Activated CD4-positive, alpha-beta T cell treated with anti-CD3 and anti-CD28 coated beads, Interleukin-2, Interleukin-6, amounts not matched to agents 100 ng/mL and 50 ng/mL, durations not matched to agents 16 hours and 8 hours (primary cell): ENCODE measurements at places on chromosomes 5 and 9.

- peak; percentile 12 for DNase-seq
These were observed 33.5 kb upstream of the CKS2 start for GRCh38 chr9:89277454-89277853.

- no peak for DNase-seq
These were observed 27.8 kb upstream of the SLC44A1 start for GRCh38 chr9:105216440-105217178.

DNA sequence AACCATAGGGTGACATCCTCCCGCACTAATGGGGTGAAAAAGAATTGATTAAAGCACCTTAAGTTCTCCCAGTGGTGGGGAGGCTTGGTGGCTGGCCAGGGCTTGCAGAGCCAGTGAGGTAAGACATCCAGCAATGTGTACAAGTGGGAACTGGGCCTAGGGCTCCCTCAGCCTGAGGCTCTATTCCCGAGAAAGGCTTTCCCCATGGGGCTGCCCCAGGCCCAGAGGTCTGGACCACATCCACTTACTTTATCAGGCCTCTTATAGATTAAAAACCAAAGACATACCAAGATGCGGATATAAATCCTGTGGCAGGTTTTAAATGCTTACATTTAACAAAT, 35.3 kb downstream of the C5orf15 start:
- no peak for DNase-seq

DNA sequence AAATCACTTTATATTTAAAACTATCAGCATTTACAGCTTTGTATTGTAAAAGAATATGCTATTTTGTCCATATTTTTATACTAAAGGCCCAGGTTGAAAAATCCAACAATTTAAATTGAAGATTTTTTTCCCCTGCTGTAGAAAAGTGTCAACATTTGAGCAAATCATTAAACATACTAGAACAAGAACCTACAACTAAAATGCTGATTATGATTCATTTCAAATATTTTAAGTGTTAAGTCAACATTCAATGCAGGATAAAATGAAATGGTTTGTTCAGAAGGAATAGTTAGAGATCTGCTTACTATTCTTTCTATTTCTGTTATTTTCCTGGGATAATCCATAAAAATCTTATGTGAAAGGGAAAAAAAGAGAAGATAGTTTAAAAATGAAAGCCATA, 866.5 kb upstream of the DMAC1 start:
- no peak for DNase-seq

- DNase-seq: no peak
These were observed 50.7 kb downstream of the UIMC1 start for GRCh38 chr5:176955895-176956294.

GRCh38 chr5:136811086-136811485, 445.7 kb upstream of the TRPC7 start:
- no peak for DNase-seq

DNA sequence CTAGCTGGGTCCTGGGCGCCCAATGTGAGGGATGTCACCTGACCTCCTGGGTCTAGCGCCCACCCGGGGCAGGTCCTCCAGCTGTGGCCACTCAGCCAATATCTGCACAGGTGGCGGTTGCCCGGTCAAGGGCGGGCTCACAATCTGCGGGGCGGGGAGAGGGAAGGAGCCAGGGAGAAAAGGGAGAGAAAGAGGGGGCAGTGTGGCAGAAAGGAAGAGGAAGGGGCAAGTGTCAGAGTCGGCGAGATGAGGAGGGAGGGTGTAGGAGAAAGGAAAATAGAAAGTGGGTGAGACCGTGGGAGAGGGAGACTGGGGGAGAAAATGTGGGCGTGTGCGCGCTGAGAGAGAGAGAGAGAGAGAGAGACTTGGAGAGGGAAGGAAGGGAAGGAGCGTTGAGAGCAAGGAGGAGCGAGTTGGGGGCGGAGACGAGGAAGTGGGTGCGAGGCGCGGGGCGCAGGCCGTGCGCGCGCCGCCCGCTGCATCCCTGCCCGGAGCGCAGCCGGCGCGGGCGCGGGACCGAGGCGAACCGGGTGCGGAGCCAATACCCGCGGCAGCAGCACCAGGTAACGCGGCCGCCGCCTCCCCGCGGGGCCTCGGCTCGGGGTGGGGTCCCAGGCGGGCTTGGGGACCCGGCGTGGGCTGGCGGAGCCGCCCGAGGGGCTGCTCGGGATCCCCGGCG, at the start of gene HRH2:
HRH2 (plus strand) TSS at position 479 of the 679 bp plus-strand sequence. CDS start 25,163 bp downstream, outside the sequence.
- peak; percentile 80 for DNase-seq

DNA sequence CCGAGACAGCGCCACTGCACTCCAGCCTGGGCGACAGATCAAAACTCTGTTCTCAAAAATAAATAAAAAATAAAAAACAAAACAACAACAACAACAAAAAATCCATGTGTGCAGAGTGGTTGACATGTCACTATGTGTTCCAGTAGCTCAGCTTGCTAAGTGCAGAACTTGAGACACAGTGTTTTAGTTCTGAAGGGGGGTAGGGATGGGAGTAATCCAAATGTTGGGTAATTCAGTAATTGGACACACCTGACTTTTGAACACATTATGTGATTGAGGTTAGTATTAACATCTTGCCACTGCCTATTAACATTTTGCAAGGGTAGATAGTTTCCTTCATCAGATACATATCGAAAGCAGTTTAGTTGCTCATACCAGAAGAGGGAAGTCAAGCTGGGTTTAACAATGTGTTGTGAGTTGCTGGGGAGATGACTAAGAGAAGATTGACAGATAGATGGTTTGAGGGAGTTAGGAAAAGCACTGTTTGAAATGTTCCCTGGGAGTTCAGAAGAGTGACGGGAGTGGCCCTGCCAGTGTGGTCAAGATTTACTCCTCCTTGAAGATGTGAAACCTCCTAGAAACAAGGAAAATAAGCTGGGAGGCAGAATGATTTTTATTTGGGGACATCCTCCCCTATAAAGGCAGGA, 928 bp downstream of the HACD4 start:
- peak; percentile 84 for DNase-seq

DNA sequence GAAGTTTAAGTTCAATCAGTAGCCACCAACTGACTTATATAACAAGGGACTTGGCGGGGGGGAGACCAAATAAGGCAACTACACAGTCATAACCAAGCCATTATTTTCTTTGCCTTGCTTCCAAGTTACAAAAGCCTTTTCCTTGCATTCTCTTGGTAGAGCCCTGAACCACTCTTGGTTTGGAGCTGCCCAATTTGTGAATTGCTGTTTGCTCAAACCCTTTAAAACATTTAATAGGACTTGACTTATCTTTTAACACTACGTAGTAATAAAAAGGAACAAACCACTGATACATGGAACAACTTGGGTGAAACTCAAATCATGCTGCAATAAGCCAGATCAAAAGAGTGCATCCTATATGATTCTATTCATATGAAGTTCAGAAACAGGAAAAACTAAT, 31.7 kb upstream of the MSH3 start:
- DNase-seq: no peak
